Psoas muscle (tissue), 8 donors: ENCODE measurements at places on chromosomes 7 and 10.

GRCh38 chr10:31650010-31650409 is 278.6 kb downstream of the ARHGAP12 start:
- DNase-seq, result peak; percentile 89

- DNase-seq, result no peak
Measured at GRCh38 chr7:155360495-155361345, 63.0 kb downstream of the INSIG1 start.

DNA sequence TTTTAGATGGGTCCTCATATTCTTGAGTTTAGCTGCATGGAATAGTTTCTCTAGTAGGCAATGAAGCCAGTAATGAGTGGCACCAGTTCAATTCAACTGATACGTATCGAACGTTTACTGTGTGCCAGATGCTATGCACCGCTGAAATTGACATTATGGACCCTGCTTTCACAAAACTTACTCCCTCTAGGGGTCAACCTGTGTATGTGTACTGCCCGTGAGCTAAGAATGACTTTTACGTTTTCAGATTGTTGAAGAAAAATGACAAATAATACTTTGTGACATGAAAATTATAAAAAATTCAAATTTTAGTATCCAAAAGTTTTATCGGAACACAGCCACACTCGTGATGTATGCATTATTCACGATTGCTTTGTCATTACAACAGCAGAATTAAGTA is 95.5 kb downstream of the ZMYND11 start:
- DNase-seq, result no peak

GRCh38 chr7:77217474-77218185 is 18.0 kb upstream of the FGL2 start:
- no peak for DNase-seq
